SJSA1 (cell line): ENCODE measurements at places on chromosomes 3 and 15. TPM values are rescaled to one million over a fixed set of nuclear protein-coding genes. Genes with fewer than 3 reads are reported as not detected.

DNA sequence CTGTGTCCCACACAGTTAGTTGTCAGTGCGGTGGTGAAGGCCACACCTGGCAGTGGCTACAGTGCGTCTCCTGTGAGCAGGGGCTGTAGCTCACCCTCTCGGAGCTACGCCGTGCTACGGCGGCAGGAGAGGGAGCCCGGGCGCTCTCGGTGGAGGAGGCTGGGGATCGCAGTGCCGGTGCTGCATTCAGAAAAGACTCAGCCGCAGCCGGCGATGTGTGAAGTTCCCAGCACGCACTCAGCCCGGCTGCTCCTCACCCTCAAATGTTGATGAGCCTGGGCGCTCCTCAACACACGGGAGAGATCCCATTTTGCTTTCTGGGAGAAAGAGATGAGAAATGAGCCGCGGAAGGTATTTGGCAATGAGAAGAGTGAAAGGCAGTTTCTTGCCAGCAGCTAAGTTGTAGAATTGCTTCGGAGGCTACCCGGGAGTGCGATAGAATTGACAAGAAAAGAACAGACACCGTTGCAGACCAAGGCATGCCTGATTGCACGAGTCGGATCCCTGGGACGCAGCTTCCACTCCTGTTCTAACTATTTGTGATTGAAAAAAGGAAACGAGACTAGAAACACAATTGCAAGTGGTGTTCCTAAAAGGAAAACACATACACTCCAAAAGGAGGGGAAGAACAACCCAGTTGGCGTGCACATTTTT lies at the start of gene UNC13C:
UNC13C (plus strand) TSS at position 189 of the 654 bp plus-strand sequence. CDS start 34,463 bp downstream, outside the sequence.
- DNase-seq = no peak
- H3K36me3 ChIP-seq = no peaks in the 10 kb centered on the region
- no peak within 1 kb of the TSS for H3K4me3 ChIP-seq
- peaks cover 4% of the 10 kb centered on the region for H3K27me3 ChIP-seq
- H3K4me1 ChIP-seq = no peaks in the 10 kb centered on the region
- H3K27ac ChIP-seq = no peak within 1 kb of the TSS

- peaks cover 31% of the 10 kb centered on the region for H3K4me1 ChIP-seq
- H3K27ac ChIP-seq = no peak overlapping the region
- H3K36me3 ChIP-seq = peaks cover 6% of the 10 kb centered on the region
- H3K27me3 ChIP-seq = no peaks in the 10 kb centered on the region
- no peak for DNase-seq
Measured at GRCh38 chr3:15265655-15266509, 59.8 kb downstream of the CAPN7 start.

GRCh38 chr3:40018369-40018768 lies 209.0 kb downstream of the MYRIP start:
- no peak overlapping the region for H3K4me3 ChIP-seq
- no peak overlapping the region for H3K27ac ChIP-seq
- no peaks in the 10 kb centered on the region for H3K4me1 ChIP-seq
- H3K36me3 ChIP-seq = no peaks in the 10 kb centered on the region
- no peaks in the 10 kb centered on the region for H3K27me3 ChIP-seq

DNA sequence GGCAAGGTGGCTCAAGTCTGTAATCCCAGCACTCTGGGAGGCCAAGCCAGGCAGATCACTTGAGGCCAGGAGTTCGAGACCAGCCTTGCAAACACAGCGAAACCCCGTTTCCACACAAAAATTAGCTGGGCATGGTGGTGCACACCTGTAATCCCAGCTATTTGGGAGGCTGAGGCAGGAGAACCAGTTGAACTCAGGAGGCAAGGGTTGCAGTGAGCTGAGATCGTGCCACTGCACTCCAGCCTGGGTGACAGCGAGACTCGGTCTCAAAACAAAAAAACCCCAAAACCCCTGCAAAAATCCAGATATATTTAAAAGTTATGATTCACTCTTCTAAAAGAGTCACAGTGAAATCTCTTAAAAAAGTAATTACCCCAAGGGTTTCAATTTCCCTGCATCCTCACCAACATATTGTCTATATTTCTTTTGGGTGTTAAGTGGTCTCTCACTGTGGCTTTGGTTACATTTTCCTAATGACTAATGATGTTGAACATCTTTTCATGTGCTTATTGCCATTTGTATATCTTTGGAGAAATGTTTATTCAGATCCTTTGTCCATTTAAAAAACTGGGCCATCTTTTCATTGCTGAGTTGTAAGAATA lies 73.2 kb upstream of the UBP1 start:
- H3K4me1 ChIP-seq = no peaks in the 10 kb centered on the region
- no peaks in the 10 kb centered on the region for H3K27me3 ChIP-seq
- H3K36me3 ChIP-seq = peaks cover 2% of the 10 kb centered on the region
- no peak for DNase-seq

CRABP1 gene
- not detected in 2 replicates for total RNA-seq

- no peaks in the 10 kb centered on the region for H3K4me1 ChIP-seq
- no peaks in the 10 kb centered on the region for H3K27me3 ChIP-seq
- H3K36me3 ChIP-seq = no peaks in the 10 kb centered on the region
- DNase-seq = no peak
- no peak overlapping the region for H3K27ac ChIP-seq
- no peak overlapping the region for H3K4me3 ChIP-seq
Measured at GRCh38 chr15:97316362-97316761, 644.1 kb upstream of the ARRDC4 start.

ZNF385D gene
- total RNA-seq = not detected in 2 replicates

TGM4 gene
- total RNA-seq = 0.05 TPM in 1 of 2 replicates, not detected in the other

- DNase-seq = no peak
- H3K27me3 ChIP-seq = no peaks in the 10 kb centered on the region
- H3K4me1 ChIP-seq = no peaks in the 10 kb centered on the region
- H3K4me3 ChIP-seq = no peak overlapping the region
- H3K27ac ChIP-seq = no peak overlapping the region
Measured at GRCh38 chr3:30002797-30003196, 603.6 kb upstream of the TGFBR2 start.

DNA sequence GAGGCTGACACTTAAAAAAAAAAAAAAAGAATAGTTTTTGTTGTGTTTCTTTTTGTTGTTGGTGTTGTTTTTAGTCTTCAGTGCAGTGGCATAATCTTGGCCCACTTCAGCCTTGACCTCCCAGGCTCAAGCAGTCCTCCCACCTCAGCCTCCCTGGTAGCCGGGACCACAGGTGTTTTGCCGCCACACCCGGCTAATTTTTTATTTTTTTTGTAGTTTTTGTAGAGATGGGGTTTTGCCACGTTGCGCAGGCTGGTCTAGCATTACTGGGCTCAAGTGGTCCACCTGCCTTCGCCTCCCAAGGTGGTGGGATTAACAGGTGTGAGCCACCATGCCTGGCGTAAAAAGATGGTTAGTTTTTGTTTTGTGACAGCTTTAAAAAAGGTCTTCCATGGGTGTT lies 30.1 kb downstream of the IGF1R start:
- no peak overlapping the region for H3K27ac ChIP-seq
- no peaks in the 10 kb centered on the region for H3K27me3 ChIP-seq
- DNase-seq = no peak

DNA sequence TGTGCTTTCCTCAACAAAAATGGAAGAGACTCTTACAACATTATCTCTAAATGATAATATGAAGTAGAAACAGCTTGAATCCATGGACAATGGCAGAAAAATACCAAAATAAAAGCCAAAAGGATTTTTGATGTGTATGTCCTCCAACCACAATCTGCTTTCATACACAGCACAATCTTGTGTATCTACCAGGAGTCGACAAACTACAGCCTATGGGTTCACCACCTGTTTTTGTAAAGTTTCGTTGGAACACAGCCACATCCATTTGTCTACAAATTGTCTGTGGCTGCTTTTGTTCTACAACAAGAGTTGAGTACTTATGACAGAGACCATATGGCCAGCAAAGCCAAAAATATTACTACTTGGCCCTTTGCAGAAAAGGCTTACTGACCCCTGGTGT lies 88.7 kb upstream of the UBE2E2 start:
- H3K36me3 ChIP-seq = no peaks in the 10 kb centered on the region
- H3K27ac ChIP-seq = no peak overlapping the region
- no peak for DNase-seq
- H3K27me3 ChIP-seq = no peaks in the 10 kb centered on the region

PPARG gene
- 0.39 and 1.3 TPM in 2 replicates for total RNA-seq

- H3K36me3 ChIP-seq = no peaks in the 10 kb centered on the region
- H3K4me1 ChIP-seq = no peaks in the 10 kb centered on the region
- no peak overlapping the region for H3K4me3 ChIP-seq
- DNase-seq = no peak
Measured at GRCh38 chr3:175605851-175606250, 746.7 kb downstream of the NAALADL2 start.

DNA sequence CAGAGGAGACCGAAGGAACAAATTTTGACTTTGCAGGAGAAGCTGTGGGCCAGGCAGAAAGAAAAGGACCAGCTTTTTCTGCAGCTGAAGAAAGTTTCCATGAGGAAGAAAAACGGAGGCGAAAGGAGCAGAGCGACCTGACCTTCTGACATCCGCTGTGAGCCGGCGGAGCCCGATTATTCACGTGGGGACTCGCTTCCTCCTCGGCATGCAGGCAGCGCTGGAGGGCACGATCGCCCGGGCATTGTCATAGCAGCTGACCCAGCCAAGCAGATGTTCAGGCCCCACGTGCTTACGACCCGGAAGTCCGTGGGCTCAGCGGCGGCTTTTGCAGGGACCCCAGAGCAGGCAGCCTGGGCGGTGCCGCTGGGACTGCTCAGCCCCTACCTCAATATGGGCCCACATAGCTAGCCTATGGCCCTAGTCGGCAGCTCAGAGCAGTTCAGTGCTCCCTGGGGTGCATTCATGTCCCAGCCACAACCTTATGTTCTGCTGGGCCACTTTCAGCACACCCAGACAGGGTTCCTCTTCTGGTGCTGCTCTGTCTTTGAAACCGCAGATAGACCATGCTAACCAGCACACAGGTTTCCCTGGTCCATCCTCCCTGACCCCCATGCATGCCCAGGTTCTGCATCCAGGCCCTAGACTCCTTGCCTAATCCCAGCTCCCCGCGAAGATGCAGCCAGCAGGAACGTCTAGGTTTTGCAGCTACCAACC lies 10.5 kb upstream of the EIF4A2 start:
- H3K4me3 ChIP-seq = no peak overlapping the region
- no peaks in the 10 kb centered on the region for H3K4me1 ChIP-seq
- no peaks in the 10 kb centered on the region for H3K27me3 ChIP-seq
- H3K27ac ChIP-seq = no peak overlapping the region
- no peaks in the 10 kb centered on the region for H3K36me3 ChIP-seq

SEMA5B gene
- total RNA-seq = not detected in 2 replicates

MESP2 gene
- total RNA-seq = not detected in 2 replicates

DNA sequence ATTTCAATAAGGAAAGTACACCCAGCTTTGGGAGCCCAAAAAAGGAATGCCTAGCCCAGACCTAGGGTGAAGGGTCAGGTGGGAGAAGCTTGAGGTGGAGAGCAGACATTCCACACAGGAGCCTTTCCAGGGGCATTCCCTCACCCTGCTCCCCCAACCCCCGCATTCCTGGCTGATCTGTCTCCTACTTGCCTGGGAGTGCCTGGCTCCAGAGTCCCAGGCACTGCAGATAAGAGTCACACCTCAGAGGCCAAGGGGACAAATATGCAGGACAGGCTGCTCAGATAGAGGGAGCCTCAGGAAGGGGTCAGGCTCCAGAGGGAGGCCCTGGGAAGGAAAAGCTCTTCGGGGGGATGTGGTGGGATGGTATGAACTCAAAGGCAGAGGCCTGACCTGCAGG lies 20.8 kb upstream of the HCN4 start:
- H3K36me3 ChIP-seq = no peaks in the 10 kb centered on the region
- no peak overlapping the region for H3K4me3 ChIP-seq
- H3K27ac ChIP-seq = no peak overlapping the region

GRCh38 chr3:48561045-48561736 lies 2.4 kb downstream of the UCN2 start:
- peak overlapping the region; percentile 81 for H3K27ac ChIP-seq
- peaks cover 64% of the 10 kb centered on the region for H3K36me3 ChIP-seq
- peak; percentile 77 for DNase-seq
- H3K27me3 ChIP-seq = no peaks in the 10 kb centered on the region

DNA sequence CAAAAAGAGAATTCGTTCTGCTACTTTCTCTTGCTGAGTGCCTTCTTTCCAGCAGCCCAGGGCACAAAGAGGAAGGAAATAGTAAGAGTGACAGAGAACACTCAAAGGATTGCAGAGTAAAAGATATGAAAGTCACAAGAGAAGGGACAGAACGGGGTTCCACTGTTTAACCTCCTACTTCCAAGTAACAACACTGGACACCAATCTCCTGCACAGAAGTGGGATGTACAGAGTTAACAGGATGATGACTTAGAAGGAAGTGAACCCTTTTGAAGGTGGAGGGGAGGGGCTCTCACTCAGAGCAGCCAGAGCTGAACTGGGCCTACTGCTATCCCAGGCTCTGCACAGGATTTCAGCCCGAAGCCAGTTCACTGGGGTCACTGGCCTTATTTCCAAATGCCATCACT lies 130.1 kb upstream of the PRICKLE2 start:
- H3K4me3 ChIP-seq = no peak overlapping the region
- peak overlapping the region; percentile 89 for H3K27ac ChIP-seq
- no peaks in the 10 kb centered on the region for H3K27me3 ChIP-seq
- H3K4me1 ChIP-seq = peaks cover 82% of the 10 kb centered on the region
- H3K36me3 ChIP-seq = no peaks in the 10 kb centered on the region

GRCh38 chr3:161475905-161476304 lies 20.7 kb upstream of the OTOL1 start:
- H3K27me3 ChIP-seq = no peaks in the 10 kb centered on the region
- DNase-seq = no peak
- H3K4me3 ChIP-seq = no peak overlapping the region
- no peaks in the 10 kb centered on the region for H3K36me3 ChIP-seq

DNA sequence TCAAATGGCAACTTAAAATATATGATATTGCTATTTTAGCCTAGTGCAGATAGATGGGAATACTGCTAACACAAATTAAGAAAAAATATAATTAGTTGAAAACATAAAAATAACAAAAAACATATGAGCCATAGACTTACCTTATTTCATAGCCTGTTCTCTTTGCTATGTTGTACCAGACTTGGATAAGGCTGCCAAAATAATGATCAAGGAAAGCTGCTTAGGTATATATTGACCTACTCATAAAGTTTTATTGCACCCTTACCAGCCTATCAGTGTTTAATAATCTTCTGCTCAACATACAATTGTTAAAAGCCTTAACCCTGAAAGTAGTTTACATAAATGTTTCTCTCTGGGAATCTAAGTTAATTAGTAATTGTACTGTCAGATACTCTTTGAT lies at the start of gene SI:
SI (minus strand) TSS at position 204 of the 400 bp plus-strand sequence. CDS start 2,484 bp downstream, outside the sequence.
- H3K27me3 ChIP-seq = no peaks in the 10 kb centered on the region
- H3K4me3 ChIP-seq = no peak within 1 kb of the TSS
- no peaks in the 10 kb centered on the region for H3K36me3 ChIP-seq
- no peak for DNase-seq
- no peak within 1 kb of the TSS for H3K27ac ChIP-seq

DNA sequence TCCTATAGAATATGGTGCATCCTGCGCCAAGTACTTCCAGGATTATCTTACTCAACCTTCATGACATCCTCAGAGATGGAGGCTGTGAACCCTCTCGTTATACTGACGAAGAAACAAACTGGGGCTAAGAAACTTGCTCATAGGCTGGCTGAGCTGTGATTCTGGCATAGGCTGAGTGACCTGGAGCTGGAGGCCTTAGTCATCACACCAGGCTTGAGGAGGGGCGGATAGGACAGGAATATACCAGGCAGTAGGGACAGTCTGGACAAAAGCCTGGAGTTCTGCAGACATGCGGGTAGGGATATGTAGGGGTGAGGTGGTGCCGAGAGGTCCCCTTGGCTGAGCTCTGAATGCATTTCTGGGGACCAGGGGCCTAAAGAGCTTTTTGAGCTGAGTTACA lies 18.1 kb downstream of the HEMK1 start:
- H3K4me3 ChIP-seq = no peak overlapping the region
- no peaks in the 10 kb centered on the region for H3K4me1 ChIP-seq

- peaks cover 15% of the 10 kb centered on the region for H3K4me1 ChIP-seq
- peaks cover 4% of the 10 kb centered on the region; the same call in 1 of the 2 replicates for H3K27me3 ChIP-seq
- H3K36me3 ChIP-seq = no peaks in the 10 kb centered on the region
- no peak for DNase-seq
- H3K4me3 ChIP-seq = no peak overlapping the region
Measured at GRCh38 chr3:10926811-10927521, 65.6 kb upstream of the SLC6A1 start.
